Activated T-helper 17 cell treated with anti-CD3 and anti-CD28 coated beads, Interleukin-2, amount 50 U/mL, for 72 hours (primary cell): ENCODE measurements at places on chromosomes 16 and 17. TPM values are rescaled to one million over a fixed set of nuclear protein-coding genes. Genes with fewer than 3 reads are reported as not detected.

- no peak for ATAC-seq
These were observed 11.4 kb downstream of the CNP start for GRCh38 chr17:41977991-41978390.

GRCh38 chr17:65560628-65561451, 608 bp downstream of the AXIN2 start:
- peak; percentile 39 for ATAC-seq

DNA sequence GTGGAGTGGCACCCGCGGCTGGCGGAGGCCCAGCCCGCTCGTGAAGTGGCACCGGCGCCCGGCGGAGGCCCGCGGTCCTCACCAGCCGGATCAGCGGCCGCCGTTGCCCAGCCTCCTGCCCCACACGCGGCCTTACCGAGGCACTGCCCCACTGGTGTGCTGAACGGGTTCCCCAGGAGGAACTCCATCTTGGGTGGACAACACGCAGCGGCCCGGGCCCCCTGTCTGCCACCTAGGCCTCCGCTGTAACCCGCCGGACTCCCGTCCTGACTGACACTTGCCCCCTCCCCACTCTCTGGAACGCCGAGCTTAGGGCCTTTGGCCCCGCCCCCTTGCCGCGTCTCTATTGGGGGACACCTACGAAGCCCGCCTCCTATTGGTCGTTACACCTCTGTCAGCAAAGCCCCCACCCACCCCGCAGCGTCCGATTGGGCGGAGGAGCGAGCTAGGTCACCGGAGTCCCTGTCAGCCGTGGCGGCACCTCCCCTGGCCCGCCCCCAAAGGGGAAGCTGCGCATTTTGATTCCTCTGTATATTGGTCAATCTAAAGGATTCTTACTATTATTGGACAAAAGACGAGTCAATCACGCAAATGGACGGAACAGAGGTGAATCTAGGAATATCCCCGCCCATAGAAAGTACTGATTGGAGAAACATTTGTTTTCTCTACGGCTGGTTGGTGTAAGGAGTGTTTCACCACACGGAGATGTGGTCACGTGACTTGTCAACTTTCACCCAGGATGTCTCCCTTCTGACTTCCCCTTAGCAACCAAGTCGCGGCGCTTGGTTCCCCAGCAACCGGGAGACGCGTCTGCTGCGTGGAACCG, at the start of the genes DRC3 and TOM1L2:
DRC3 (plus strand) TSS at position 737 of the 826 bp plus-strand sequence. CDS start 4,737 bp downstream, outside the sequence.
TOM1L2 (minus strand) TSS at position 275 of the 826 bp plus-strand sequence; CDS start at position 188, 87 bp downstream.
- peak; percentile 97 for ATAC-seq

- ATAC-seq, result no peak
These were observed 2.2 kb downstream of the ETV4 start for GRCh38 chr17:43543771-43544575.

GRCh38 chr16:68234188-68235107, 1.5 kb downstream of the ESRP2 start:
- no peak for ATAC-seq

DNA sequence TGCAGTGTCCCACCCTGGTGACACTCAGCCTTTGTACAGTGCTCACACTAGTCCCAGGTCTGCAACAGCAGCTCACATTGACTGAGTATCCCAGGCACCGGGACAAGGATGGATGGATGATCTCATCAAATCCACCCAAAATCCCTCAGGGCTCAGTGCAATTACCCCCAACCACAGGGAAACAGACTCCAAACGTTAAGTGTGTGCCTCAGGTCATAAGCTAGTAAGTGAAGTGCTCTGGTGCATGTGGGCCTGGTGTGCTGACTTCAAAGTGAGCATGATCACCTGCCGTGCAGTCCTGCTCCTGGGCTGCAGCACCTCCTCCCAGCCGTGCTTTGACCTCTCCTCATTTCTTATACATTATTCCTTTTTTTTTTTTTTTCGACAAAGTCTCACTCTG, 31.2 kb upstream of the CD300E start:
- ATAC-seq, result no peak

- peak; percentile 18 for ATAC-seq
These were observed 662 bp downstream of the WIPF2 start for GRCh38 chr17:40219594-40220338.

DNA sequence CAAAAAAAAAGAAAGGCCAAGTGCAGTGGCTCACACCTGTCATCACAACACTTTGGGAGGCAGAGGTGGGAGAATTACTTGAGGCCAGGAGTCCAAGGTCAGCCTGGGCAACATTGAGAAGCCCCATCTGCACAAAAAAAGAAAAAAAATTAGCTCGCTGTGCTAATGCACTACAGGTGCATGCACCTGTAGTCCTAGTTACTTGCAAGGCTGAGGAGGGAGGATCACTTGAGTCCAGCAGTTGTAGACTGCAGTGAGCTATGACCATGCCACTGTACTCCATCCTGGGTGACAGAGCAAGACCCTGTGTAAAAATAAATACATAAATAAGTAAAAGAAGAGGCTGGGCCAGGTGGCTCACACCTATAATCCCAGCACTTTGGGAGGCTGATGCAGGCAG, 39.7 kb downstream of the DCAKD start:
- ATAC-seq, result no peak

The KRTAP1-1 gene
- total RNA-seq, result not detected

The TBC1D3I gene
- 1.8 TPM for total RNA-seq

The CSH1 gene
- 7.6 TPM for total RNA-seq

The TMC5 gene
- total RNA-seq, result 0.09 TPM
